Substantia nigra (tissue), 51 donors: ENCODE measurements at places on chromosomes 5 and 9.

DNA sequence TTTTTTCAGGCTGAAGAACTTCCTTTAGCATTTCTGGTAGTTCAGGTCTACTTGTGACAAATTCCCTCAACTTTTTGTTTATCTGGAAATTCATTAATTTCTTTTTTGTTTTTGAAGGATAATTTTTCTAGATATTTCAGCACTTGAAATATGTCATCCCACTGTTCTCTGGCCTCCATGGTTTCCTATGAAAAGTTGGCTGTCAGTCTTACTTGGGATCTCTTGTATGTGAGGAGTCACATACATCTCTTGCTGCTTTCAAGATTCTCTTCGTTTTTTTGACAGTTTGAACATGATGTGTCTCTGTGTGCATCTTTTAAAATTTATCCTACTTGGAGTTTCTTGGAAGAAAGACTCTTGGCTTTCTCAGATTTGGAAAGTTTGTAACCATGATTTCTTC, 79.5 kb downstream of the RIC1 start:
- DNase-seq: no peak

- no peak for DNase-seq
Measured at GRCh38 chr5:158013303-158013702, 154.4 kb upstream of the CLINT1 start.

DNA sequence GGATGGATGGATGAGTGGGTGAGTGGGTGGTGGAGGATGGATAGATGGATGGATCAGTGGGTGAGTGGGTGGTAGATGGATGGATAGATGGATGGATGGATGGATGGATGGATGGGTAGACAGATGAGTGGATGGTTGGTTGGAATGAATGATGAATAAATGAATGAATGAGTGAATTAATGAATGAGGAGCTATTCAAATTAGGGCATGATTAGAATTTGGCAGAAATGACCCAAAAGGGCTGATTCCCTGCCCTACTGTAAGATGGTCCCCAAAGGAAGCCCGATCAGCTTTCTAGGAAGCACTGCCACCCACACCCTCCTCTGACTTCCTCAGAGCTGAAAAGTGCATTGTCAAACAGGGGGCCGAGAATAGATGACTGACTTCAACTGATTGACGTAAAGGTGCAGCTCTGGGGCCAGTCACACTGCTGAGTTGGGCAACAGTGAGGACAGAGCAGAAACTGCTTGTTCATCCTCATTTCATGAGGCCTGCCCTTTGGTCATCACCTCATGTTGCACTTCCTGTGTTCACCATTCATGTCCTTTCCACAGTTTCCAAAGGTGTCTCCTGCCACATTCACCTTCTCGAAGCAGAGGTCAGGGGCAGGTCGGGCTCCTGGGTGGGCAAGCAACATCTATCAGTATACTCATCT, 34.3 kb downstream of the NIPAL4 start:
- no peak for DNase-seq

DNA sequence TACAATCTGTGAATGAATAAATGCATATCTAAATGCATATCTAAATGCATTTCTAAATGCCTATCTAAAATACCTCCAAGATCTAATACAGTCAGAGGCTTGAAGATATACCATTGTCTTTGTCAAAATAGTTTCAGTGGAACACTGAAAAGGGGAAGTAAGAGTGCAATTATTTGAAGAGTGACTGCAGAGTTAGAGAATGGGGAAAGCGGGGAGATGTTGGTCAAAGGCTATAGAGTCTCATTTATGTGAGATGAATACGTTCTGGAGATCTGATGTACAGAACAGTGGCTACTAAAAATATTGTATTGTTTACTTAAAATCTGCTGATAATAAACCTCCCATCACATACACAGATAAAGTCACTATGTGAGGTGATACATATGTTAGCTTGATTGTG, 1126.2 kb upstream of the CDH9 start:
- DNase-seq: no peak

DNA sequence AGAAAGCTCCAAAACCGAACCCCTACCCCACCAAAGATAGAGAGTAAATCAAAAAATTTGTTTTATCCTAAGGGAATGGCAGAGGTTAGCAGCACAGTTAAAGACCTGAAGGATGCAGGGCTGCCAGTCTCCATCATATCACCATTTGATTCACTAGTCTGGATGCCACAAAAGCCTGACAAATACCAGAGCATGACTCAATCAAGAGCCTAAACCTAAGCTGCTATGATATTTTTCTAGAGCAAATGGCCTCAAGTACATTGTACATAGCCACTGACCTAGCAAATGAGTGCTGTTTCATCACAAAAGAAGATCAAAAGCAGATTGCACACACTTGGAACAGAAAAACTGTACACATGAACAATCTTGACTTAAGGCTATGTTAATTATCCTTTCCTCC, 48.0 kb downstream of the DPYSL3 start:
- DNase-seq: no peak

DNA sequence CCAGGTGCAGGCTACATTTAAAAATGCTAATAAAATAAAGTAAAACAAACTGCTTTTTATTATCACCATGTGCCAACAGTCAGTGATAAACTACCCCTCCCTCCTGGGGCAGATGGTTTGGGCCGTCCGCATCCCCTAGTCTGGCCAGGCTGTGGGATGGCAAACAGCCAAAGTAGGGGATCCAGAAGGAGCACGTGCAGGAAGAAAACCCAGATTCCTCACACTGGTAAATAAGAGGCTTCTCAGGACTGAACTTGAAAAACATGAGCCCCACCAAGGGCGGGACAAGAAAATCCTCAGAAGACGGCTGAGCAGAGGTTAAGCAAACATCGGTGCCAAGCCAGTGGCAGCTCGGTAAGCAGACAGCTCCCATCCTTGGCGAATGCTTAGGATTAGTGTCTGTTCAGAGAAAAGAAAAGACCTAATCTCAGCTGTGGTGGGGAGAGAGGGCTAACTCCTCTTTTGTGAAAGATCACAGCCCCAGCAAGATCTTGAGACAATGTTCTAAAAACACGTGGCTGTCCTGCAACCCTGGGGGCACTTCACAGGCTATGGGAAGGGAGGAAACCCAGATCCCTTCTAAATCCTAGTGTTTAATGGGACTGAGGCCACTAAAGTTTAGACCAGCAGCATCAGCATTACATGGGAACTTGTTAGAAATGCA, 46.5 kb upstream of the GDNF start:
- DNase-seq: no peak

- DNase-seq: peak; percentile 55
Measured at GRCh38 chr5:52989781-52990527, 802 bp downstream of the ITGA2 start.

- DNase-seq: no peak
Measured at GRCh38 chr5:69492923-69493395, 369 bp downstream of the OCLN start.

GRCh38 chr5:139137697-139138096, 60.5 kb downstream of the SIL1 start:
- no peak for DNase-seq

GRCh38 chr9:88173378-88173999, 35.2 kb upstream of the SPATA31C2 start:
- no peak for DNase-seq

GRCh38 chr9:98600631-98601030, 108.1 kb downstream of the GABBR2 start:
- DNase-seq: no peak

- no peak for DNase-seq
Measured at GRCh38 chr5:15492545-15492944, 7.4 kb upstream of the FBXL7 start.

- DNase-seq: no peak
Measured at GRCh38 chr9:27818348-27818747, 245.1 kb upstream of the C9orf72 start.

- DNase-seq: peak; percentile 29
Measured at GRCh38 chr9:111661802-111662521, 557 bp downstream of the GNG10 start.

- DNase-seq: no peak
Measured at GRCh38 chr5:138998521-138998920, 123.4 kb upstream of the LRRTM2 start.

DNA sequence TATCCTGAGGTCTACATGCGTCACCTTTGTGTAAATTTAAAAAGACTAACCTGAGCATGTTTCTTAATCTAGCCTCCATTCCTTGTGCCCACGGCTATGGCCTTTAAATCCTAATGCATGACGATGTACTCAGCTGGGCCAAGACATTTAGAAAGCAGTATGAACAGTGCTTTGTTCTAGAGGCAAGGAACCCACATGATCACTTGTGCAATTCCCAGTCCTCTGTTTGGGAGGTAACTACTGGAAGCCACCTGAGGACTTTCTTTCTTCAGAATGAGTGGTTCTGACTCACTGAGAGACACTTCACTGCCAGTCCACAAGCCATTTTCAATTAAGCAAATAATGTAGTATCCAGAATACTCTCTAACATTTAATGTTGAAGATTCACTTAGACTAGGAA, 181.3 kb downstream of the RAB3C start:
- DNase-seq: no peak

DNA sequence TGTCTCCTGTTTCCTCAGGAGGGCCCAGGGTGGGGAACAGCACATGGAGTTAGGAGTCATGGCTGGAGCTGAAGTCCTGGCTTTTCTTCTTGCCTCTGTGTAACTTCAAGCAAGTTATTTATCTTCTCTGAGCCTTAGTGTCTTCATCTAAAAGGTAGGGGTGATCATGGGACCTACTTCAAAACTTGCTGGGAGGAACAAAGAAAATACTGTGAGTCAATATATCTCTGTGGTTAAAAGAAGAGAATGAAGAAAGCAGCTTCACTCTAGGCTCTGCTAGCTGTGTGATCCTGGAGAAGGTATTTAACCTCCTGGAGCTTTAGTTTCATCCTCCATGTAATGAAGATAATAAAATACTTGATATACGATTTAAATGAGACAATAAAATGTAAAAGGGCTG, 26.5 kb downstream of the AFAP1L1 start:
- no peak for DNase-seq

GRCh38 chr5:125310749-125311148, 564.3 kb upstream of the ZNF608 start:
- DNase-seq: no peak

DNA sequence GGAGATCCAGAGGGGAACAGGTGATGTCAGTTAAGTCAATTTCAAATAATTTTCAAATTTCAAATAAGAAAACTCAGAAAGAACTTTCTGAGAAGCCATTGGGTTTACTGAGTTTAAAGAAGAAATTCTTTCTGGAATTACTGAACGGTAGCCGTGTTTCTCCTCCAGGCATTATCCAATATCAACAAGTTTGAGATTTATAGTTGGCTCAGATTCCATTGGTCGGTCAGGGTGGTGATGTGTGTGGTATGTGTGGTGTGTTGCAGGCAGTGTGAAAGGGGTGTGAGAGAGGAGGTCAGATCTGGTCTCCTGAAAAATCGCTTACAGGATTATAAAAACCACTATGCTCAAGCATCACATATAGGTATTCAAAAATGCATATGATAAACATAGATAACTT, 60.1 kb downstream of the PDE4D start:
- DNase-seq: no peak

GRCh38 chr9:100441911-100442361, 15.0 kb downstream of the MSANTD3 start:
- no peak for DNase-seq

- DNase-seq: no peak
Measured at GRCh38 chr9:120331913-120332312, 248.1 kb downstream of the CDK5RAP2 start.

GRCh38 chr5:32687499-32687831, 23.7 kb upstream of the NPR3 start:
- no peak for DNase-seq

DNA sequence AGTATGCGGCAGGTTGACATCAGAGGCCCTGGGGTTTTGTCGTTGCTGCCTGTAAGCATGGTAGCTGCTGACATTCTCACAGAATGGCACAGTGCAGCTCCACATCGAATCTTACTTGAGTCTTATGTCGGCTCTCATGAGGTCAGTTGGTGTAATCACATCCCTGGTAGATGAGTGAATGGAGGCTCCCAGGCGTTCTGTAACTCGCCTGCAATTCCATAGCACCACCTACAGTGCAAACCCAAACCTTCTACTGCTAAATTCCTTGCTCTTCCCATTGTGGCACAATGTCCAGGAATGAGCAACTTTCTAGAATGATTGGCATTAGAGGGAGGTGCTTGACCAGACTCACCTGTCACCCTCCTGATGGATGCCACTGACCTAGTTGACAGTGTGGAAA, 578.4 kb downstream of the CCDC171 start:
- no peak for DNase-seq

DNA sequence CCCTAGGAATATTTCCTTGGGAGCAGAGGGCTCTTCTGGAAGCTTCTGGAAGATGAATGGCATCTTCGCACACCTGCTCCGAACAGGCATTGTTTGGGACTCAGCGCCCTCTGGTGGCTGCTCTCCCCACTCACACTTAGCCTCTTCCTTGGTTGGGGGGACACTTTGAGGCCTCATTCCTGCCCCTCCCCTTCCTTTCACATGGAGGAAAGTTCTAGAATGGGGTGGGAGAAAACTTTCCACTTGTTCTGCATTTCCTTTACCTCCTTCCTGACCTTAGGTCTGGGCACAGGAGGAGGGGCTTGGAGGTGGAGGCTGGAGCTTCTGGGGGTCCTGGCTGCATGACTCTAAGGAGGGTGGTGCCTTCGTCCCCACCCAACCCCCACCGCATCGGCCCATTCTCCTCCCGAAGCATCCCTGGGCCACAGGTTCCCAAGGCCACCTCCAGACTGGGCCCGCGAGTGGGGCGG, 19.3 kb upstream of the SMIM32 start:
- peak; percentile 10 for DNase-seq

DNA sequence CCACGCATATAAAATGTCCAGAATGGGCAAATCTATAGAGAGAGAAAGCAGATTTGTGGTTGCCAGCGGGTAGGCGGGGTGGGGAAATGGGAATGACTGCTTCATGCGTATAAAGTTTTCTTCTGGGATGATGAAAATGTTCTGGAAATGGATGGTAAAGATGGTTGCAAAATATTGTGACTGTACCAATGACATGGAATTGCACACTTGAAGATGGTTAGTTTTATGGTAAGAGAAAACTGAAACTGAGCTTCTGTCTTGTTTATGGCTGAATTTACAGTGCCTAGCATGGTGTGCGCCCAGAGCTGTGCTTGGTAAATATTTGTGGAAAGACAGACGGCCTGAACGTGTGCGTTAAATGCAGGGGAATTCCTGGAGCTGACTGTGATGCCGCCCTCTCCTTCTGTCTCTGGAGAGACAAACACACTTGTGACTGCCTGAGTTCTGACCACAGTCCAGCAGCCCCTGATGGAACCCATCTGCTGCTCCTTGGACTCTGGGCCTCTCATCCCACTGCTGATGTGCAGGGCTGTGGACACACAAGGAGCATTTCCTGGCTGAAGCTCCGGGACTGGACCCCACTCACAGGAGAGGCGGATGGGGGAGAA, 8.6 kb upstream of the PTGES start:
- DNase-seq: no peak

- no peak for DNase-seq
Measured at GRCh38 chr9:93132946-93133680, 938 bp downstream of the NINJ1 start.

DNA sequence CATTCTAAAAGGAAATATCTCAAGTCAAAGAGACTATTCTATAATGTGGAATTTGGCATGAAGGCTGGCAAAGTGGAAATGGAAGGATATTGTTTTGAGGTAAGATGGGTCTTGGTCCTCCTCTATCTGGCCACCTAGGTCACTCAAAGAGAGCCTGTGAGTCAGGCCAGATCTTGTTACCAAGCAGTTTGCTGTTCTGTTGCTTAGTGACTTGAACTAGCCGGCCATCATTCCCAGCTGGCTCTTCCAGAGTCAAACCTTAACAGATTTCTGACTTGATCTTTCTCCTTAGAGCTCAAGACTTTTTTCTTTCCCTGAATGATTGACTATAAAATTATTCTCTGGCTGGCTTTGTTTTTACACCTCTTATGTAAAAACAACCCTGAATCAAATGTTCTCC, 136.1 kb downstream of the PDE4D start:
- DNase-seq: no peak
